Hindlimb muscle (tissue), 1 donor: ENCODE measurements at places on chromosomes 2 and 18.

GRCh38 chr2:186822323-186822722 is 26.6 kb downstream of the ZSWIM2 start:
- no peak for DNase-seq

- DNase-seq: no peak
Observed at GRCh38 chr2:68390114-68390513, 25.0 kb downstream of the PLEK start.

GRCh38 chr18:54945576-54946125 is 13.6 kb downstream of the CCDC68 start:
- DNase-seq: no peak

DNA sequence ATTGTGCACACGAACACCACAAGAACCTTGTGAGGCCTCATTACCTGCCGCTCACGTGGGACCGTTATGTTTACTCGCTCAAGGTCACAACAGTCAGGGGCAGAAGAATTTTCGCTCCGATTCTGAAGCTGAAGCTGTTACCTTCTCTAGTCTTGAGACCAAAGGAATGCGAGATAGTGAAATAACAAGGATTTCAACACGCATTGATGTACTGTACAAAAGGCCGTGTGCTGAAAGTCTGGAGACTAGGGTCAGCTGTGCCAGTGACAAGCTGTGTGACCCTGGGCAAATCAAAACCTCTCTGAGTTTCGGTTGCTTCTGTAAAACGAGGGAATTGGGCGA is 583 bp downstream of the NEMP2 start:
- DNase-seq: no peak

- peak; percentile 43 for DNase-seq
Observed at GRCh38 chr18:58177004-58177717, 133.1 kb downstream of the NEDD4L start.

GRCh38 chr2:17061028-17061427 is 395.4 kb upstream of the CYRIA start:
- DNase-seq: no peak

GRCh38 chr2:71157124-71157793 is 26.8 kb downstream of the MPHOSPH10 start:
- DNase-seq: peak; percentile 56

DNA sequence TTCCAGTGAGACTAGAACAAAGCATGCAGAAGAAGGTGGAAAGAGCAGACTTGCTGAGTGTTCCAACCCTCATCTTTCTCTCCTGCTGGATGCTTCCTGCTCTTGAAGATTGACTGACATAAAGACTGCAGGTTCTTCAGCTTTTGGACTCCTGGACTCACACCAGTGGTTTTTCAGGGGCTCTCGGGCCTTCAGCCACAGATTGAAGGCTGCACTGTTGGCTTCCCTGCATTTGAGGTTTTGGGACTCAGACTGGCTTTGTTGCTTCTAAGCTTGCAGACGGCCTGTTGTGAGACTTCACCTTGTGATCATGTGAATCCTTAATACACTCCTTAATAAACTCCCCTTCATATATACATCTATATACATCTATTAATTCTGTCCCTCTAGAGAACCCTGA is 20.4 kb downstream of the VRK2 start:
- no peak for DNase-seq

- DNase-seq: no peak
Observed at GRCh38 chr2:49049161-49049560, 105.2 kb downstream of the FSHR start.

- peak; percentile 26 for DNase-seq
Observed at GRCh38 chr2:170235860-170236679, 58.1 kb downstream of the MYO3B start.

DNA sequence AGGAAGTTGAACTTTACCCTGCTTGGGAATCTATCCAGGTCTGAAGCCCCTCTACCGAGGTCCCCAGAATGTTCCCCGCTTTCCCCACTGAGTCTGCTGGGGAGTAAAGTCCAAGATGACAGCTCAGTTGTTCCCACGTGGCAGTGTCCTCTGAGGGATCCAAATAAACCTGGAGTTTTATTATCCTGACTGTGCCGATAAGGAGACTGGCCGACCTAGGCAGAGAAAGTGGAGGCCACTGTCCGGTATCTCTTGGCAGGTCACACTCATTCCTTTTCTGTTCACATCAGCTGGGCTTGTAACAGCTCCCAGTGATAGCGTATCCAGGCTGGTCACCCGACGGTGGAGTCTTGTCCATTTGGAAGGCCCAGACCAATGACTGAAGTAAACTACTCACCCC is 27.5 kb upstream of the C18orf32 start:
- no peak for DNase-seq

DNA sequence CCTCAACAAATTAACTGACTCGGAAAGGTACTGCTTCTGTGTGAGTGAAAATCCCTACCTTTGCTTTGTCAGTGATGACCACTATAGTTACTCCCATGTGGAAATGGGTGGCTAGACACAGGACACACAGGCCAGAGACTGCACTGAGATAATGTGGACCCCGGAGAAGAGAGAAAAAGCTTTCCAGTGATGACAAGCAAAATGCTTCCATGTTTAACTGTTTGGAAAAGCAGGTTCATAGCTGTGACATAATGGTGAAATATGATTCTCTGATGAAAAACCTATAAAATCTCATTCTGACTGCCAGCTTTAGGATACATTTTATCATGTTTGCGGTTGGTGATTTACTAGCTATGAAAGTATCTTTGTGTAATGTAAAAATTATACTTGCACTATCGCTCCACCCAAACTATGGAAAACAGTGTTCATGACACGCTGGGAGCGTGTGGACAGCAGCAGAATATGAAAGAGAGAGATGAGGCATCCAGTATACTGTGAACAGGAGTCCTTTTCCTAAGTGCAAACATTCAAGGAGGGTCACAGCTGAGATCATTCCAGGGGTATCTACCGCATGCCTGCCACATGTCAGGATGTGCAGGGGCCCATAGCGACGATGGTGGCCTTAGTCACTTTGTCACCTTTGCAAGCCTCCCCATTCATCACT is 782.7 kb upstream of the SOX11 start:
- no peak for DNase-seq

- no peak for DNase-seq
Observed at GRCh38 chr2:112728029-112728362, 7.2 kb downstream of the NT5DC4 start.

DNA sequence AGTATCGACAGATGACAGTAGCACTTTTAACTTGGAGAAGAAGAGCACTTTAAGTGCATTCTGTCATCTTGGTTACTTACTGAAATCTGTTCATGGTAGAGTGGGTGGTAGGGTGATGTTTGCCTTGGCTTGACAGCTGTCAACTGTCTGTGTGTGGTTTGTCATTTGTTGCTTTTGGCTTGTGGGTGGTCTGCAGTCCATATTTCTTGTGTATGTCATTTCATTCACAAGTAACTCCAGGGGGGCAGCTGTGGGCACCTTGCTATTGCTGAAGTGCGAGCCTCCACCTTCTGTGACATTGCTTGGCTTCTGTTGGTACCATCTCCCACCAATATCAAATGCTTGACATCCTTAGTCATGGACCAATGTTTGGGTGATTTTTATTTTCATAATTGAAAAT is 311.6 kb upstream of the NRP2 start:
- no peak for DNase-seq

DNA sequence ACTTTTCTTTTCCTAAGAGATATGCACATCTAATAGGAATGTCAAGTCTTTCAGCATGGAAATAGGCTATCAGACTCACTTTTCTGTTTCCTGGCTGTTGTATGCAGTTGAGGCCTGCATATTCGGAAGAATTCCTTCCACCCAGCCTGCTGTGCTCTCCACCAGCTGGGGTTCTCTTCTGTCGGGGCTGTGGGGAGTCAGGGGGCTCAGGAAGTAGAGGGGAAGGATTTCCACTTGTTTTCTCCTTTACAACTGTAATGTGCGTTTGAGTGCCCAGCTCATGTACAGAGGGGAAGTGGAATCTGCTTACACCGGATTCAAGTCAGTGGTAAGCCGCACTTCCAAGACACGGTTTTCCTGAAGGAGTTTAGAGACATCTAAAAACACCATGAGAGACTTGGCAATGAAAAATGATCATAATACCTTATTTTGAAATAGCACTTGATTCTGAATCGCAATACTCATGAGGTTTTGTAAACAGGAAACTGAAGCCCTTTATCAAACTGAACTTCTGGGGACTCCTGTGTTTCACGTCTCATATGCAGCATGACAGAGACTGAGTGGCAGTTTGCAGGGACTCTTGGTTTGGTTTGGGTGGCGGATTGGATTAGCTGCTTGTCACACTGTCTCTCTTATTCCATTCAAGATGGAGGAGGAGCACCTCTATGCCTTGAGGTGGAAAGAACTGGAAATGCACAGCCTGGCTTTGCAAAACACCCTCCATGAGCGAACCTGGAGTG is 90.4 kb downstream of the MTCL1 start:
- no peak for DNase-seq

DNA sequence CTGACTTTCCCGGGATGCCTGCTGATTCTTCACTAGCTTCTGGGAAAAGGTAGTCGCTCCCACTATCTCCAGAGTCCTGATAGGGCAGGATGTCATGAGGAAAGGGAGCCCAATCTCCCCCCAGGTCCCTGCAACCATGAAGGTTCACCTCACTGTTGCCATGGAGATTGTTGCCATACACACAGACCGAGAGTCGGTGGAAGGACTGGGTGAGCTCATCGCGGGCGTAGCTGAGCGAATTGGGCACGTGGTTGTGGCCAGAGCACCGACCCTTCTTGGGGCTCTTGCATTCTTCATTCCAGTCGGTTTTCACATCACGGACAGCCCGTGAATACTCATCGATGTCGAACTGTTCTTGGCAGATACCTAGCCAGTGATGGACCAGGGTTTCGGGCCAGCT is 97.4 kb downstream of the MEP1B start:
- DNase-seq: no peak

DNA sequence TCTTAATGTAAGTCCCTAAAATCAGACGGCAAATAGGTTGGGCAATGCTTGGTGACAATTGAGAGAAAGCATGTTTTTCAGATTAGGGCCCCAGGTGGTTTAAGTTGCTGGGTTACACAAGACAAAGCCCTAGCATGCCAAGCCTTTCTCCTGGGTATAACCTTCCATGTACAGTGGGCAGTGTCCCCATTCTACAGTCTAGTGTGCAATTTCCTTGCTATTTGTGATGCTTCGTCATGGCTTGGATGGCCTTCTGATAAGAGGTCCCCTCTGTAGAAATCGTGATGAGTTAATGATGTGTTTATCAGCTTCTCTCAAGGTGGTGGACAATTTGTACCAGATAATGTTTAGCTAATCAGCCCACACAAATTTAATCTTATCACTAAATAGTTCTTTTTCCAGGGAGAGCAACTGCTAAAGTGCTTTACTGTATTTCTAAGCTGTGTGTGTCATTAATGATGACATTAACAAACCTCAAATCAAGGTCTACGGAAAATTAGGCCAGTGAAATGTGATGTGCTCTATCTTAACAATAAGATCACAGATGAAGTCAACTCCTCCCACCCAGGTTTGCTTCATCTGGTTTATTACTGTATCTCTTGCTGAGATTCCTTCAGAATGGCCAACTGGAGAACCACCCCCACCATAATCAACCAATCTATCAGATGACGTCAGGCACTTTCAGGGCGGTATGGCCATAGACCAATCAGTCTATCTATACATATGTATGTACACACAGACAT is 61.7 kb downstream of the PLB1 start:
- no peak for DNase-seq

GRCh38 chr2:150046810-150047209 is 440.7 kb downstream of the RND3 start:
- DNase-seq: no peak

DNA sequence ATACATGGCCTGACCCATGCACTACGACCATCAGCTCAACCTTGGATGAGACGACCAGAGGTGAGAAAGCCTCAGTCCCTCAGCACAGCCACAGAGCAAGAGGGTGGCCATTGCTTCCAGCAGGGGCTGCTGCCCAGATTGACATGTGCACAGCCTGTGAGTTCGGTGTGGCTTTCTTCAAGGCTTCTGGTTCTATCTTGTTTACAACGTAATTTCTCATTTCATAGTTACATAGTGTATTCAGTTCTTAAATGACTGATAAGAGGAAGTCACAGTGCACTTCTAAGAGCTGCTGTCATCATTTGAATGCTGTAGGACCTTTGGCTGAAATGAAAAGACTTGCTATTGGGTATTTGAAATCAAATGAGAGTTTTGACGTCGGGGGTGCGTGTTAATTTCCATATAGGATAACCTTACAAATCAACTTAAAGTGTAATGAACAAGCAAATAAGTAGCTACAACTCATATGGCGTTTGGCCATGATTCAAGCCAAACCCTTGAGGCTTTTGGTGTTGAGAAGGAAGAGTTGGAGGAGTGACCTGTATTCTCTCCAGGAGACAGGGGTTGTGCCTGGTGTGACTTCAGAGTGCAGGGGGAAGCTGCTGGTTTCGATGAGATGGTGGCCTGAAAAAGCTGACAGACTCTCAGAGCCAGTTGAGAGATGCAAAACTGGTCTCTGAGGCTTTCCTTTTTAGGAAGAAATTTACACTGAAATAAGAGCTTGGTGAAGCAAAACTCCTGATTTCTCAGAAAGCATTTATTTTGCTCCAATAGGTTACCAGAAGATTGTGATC is 51.0 kb downstream of the TSHZ1 start:
- DNase-seq: no peak

DNA sequence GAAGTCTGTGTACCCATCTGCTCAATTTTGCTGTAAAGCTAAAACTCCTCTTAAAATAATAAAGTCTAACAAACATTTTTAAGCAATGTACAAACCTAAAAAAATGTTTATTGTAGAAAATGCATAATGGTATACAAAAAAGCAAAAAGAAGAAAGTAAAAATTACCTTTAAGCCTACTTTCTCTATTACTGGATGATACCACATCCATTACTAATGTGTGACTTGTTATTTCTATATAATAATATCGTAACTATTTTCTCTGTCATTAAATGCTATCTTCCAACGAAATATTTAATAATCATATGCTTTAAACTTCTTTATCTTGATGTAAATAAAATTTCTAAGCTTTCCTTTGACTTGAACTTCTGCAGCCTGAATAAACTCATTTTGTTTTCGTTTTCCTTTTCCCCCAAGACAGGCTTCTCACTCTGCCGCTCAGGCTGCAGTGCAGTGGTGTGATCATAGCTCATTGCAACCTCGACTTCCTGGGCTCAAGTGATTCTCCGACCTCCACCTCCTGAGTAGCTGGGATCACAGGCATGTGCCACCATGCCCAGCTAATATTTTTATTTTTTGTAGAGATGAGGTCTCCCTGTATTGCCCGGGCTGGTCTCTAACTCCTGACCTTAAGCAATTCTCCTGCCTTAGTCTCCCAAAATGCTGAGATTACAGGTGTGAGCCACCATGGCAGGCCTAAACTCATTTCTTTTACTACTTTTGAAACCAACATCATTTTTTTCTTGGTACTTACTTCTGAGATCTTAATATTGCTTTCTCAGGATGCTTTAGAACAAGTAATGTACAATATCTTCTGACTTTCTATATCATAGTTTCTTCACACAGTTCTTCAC is 18.1 kb upstream of the DNAH7 start:
- DNase-seq: no peak

- no peak for DNase-seq
Observed at GRCh38 chr2:602571-603359, 74.4 kb downstream of the TMEM18 start.

GRCh38 chr2:206232287-206233035 is 42.0 kb upstream of the ZDBF2 start:
- DNase-seq: no peak

- no peak for DNase-seq
Observed at GRCh38 chr2:65980531-65980930, 454.4 kb upstream of the MEIS1 start.
